Gastroesophageal sphincter (tissue), 4 donors: ENCODE measurements at places on chromosomes 3 and 15.

- no peak for ATAC-seq
Observed at GRCh38 chr3:83122774-83123350, 1361.4 kb upstream of the GBE1 start.

DNA sequence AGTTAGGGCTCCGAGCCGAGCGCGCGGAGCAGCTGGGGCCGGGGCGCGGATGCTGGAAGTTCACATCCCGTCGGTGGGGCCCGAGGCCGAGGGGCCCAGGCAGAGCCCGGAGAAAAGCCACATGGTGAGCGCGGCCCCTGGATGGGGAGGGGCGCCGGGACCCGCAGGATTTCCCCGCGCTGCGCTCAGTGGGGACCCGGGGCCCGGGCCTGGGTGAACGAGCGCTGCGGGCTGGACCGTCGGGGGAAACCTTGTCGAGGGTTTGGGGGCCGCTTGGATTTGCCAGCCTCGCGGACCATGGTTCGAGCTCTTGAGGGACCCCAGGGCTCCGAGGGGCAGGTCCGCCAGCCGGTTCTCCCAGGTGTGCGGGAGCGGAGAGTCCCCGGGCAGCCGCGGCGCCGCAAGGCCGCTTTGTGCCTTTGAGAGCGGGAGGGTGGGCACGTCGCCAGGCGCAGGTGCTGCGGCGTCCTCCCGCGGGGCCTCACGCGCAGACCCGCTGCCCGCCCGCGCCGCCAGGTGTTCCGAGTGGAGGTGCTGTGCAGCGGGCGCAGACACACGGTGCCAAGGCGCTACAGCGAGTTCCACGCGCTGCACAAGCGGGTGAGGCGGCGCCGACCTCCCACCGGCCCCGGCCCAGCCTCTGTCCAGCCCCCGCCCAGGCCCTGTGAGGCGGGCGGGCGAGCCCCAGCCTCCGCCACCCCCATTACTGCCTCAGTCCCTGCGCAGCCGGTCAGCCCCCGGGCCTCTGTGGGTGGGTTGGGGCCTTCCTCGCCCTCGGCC, at the start of gene SNX22:
SNX22 (plus strand) TSS at position 5 of the 780 bp plus-strand sequence; CDS start at position 50, 45 bp downstream.
- ATAC-seq, result no peak

GRCh38 chr3:111924283-111924682, 54.5 kb upstream of the ABHD10 start:
- ATAC-seq, result peak; percentile 91

GRCh38 chr15:100192097-100193080, 149.4 kb downstream of the ADAMTS17 start:
- ATAC-seq, result no peak

DNA sequence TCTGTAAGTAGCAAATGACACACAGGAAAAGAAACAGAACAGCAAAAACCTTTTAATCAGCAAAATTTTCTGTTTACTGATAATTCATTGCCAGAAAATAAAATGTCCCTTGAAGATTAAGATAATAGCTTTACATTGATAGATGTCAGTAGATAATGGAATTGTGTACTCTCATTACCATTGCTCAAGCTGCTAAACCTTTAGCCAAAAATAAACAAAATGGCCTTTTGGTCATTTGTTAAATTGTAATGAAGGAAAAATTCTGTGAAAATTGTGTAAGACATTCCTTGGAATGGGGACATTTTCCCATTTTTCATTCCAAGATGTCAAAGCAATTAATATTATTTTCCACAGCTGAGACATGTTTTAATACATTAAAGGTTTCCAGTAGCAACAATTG, 189.8 kb downstream of the PLOD2 start:
- ATAC-seq, result no peak

GRCh38 chr15:67240235-67241131, 14.0 kb downstream of the AAGAB start:
- ATAC-seq, result no peak

DNA sequence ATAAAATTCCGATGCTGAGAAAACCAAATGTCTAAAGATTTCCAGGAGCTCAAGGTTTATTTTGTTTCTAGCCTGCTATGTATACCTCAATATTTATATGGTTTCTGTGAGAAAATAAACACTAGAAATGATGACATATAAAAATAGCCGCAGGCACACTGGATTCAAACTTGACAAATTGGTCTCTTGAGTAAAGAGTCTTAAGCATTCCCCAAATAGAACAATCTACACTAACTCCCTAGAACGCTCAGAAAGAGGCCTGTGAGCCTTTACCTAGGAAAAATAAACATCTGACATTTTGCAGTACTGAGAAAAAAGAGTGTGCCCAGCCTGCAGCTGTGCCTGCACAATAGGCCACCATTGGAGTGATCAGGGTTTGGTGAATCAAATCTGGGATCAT, 75.2 kb downstream of the NEK10 start:
- peak; percentile 10 for ATAC-seq

DNA sequence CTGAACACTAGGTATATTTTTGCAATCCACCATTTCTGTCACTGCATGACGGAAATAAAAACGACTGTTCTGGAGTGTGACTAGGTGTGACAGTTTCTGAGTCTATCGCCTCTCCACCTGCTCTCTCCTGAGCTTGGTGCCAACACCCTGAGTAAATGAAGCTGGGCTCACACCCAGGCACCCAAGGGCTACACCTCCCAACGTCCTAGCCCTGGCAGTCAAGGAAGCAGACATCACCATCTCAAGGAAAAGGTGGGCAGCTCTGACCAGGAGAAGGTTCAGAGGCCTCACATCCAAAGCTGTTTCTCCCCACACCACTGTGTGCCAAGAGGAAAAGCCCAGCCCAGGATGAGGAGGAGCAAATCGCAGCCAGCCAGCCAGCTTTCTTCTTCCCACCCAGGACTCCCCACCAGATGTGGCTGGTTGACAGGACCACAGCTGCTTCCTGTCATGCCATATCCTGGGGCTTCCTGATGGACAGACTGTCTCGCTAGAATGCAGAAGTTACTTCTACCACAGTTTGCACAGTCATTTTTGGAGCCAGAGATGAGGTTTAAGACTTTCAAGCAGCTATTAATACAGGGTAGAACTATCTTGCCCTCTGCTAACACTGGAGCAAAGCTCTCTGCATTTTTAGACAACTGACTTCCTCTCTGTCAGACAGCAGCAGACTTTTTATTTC, 3.3 kb downstream of the SCAMP2 start:
- ATAC-seq, result peak; percentile 43

GRCh38 chr3:48598323-48599076, 3.4 kb upstream of the COL7A1 start:
- ATAC-seq, result peak; percentile 63

- no peak for ATAC-seq
Observed at GRCh38 chr3:23547905-23548650, 257.7 kb upstream of the UBE2E1 start.

- ATAC-seq, result peak; percentile 52
Observed at GRCh38 chr3:157606011-157606851, 103.0 kb upstream of the VEPH1 start.

DNA sequence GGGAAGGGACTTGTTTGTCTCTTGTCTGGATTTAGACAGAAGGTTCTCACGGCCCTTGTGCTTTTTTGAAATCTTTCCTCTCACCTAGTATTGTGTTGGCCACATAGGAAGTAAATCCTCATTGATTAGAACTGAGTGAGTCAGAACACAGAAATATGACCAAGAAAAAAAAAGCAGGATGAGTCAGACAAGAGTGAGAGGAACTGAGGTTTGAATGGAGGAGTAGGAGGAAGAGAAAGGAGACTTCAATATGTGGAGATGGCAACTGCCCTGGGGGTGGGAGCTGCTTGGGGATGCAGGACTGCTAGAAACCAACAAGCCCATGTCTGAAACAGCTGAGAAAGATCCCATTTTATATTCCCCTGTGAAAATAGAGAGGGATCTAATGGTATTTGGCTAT, 194.1 kb upstream of the ZBTB20 start:
- ATAC-seq, result no peak
